ENCODE measurements at places on chromosomes 6 and 20.

DNA sequence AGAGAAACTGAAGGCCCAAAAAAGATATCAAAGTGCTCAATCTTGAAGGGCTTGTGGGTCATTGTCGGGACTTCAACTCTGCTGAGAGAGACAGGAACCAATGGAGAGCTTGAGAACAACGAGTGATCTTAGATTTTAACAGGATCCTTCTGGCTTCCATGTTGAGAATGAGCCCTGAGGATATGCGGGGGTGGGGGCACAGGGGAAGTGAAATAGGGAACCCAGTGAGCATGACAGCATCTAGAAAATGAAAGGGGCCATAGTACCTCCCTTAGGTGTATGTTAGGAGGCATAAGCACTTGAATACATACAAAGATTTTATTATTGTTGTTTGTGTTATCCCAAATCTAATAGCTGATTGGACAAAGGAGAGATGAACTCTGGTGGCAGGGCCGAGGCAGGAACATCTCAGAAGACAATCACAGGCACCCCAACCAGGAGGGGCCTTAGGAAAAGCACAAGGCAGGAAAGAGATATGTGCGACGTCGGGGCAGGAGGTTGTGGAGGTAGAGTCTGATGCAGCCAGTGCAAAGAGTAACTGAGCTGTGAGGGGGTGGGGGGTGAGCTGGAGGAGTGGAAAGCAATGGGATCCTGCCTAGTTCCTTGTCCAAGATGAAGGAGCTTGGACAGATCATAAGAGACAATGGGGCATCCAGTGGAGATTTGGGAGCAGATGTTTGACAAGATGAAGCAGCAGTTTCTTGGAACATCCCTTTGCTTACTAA lies 10.4 kb downstream of the TGM6 start:
- DNase-seq = no peak

DNA sequence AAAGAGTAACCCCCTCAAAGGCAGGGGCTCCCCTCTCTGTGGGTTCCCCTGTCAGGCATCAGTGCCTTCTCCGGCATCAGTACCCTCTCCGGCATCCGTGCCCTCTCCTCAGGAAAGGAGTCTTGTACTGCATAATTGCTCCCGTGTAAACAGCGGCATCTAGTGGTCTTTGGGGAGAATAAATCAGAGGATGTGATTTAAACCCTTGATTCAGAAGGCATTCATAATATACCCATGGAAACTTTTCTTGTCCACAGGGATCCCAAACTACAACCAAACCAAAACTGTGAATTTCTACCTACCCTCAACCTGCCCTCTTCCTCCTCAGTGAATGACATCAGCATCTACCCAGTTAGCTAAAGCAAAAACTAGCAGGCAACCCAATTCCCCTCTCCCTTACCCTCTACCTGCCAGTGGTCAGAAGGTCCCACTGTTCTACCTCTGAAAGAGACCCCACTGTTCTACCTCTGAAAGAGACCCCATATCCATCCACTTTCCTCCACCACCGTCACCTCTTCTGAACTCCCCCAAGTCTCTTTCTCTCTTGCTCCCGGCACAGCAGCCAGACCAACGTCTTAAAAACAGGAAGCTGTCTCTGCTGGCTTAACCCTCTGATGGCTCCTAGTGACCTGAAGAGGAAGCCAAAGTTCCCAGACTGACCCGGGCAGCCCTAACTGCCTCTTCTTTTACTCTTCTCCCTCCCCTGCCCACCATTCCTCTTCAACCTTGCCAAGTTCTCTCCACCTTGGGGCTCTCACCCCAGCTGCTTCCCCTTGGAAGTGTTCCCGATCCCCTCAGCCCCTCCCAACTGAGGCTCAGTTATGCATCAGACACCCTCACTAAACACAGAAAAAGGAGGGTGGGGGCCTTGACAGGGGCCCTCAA lies 27.2 kb downstream of the UBE2V1 start:
- peak; percentile 44 for DNase-seq

GRCh38 chr6:75416443-75416842 lies 77.2 kb downstream of the FILIP1 start:
- DNase-seq = no peak

DNA sequence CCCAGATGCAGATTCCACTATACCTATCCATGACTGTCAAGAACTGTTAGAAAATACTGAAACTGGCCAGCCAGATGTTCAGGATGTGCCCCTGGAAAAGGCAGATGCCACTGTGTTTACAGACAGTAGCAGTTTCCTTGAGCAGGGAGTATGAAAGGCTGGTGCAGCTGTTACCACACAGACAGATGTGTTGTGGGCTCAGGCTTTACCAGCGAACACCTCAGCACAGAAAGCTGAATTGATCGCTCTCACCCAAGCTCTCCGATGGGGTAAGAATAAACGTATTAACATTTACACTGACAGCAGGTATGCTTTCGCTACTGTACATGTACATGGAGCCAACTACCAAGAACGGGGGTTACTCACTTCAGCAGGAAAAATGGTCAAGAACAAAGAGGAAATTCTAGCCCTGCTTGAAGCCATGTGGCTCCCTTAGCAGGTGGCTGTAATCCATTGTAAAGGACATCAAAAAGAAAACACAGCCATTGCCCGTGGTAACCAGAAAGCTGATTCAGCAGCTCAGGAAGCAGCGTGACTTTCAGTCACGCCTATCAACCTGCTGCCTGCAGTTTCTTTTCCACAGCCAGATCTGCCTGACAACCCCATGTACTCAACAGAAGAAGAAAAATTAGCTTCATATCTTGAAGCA lies 459.7 kb upstream of the HTR1E start:
- no peak for DNase-seq
